ENCODE measurements at places on chromosomes 4 and X.

DNA sequence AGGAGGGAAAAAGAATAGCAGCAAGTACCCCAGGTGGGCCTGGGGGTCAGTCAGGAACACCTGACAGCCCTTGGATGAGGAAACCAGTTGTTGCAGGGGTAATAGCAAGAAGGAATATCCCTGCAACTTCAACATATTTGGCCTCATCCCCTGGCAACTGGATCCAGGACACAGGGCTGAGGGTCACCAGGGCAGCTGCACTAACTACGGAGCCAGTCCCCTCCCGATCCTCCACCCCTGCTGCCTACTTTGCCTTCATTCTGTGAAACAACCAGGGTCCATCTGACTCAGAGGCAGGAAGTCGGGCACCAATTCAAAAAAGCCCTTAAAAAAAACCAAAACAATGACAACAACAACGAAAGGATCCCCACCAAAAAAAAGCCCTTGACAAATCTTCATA, 52.9 kb downstream of the FRMPD3 start:
- no peak for DNase-seq

DNA sequence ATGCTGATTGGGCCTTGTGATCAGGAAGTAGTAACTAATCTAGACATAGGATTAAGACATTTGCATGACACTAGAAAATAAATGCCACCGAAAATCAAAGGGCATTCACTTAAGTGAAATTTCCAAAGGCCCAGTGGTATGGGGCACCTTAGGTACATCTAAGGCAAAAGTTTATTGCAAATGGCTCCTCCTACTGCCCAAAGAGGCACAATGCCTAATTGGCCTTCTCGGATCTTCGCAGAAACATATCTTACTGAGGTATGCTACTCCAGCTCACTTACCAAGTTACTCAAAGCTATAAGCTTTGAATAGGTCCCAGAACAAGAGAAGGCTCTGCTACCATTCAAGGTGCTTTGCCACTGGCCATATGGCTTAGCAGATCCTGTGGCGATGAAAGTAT, 174.8 kb upstream of the CXCL13 start:
- DNase-seq, result no peak

GRCh38 chr4:171954650-171955049, 141.4 kb downstream of the GALNTL6 start:
- DNase-seq, result no peak

DNA sequence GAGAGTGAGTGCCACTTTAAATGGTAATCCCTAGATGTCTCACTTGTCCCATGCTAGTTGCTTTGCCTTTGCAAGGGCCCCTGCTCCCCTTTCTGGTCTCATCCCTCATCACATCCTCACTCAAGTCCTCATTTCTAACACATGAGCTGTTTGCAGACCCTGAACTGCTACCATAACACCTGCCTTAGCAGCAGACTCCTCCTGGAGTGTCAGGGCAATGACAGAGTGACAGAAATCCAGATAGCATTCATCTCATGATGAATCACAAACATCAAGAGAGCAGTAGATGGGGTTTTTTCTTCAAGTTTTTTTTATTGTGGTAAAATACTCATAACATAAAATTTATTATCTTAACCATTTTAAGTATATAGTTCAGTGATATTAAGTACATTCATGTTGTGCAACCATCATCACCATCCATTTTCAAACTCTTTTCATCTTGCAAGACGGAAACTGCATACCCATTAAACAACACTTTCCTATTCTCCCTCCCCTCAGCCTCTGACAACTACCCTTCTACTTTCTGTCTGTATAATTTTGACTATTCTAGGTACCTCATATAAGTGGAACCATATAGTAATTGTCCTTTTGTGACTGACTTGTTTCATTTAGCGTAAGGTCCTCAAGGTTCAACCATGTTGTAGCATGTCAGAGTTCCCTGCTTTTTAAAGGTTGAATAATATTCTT, 133.2 kb upstream of the RPS6KA3 start:
- DNase-seq, result no peak

- DNase-seq, result no peak
Measured at GRCh38 chrX:115023811-115024210, 6.4 kb upstream of the IL13RA2 start.

DNA sequence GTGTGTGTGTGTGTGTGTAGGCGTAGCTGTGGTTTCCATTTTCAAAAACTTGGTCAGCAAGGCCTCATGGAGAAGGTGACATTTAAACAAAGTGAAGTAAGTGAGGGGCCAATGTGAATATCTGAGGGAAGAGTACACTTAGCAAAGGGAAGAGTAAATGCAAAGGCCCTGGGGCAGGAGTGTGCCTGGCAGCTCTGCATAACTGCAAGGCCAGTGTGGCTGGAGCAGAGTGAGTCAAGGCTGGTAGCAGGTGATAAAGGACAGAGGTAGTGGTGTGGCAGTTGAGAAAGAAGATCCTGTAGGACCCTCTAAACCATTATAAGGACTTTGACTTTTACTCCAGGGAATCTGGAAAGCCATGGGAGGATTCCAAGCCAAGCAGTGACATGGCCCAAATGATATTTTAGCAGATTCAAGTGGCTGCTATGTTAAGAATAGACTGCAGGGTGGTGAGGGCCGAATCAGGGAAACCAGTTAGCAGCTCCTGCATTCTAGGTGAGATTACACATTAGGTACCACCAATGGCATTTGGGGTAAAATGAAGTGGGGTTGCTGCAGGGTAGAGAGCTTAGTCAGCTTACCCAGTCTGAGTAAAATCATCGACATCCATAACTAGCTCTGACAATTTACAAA, 5.9 kb upstream of the TBC1D1 start:
- no peak for DNase-seq

DNA sequence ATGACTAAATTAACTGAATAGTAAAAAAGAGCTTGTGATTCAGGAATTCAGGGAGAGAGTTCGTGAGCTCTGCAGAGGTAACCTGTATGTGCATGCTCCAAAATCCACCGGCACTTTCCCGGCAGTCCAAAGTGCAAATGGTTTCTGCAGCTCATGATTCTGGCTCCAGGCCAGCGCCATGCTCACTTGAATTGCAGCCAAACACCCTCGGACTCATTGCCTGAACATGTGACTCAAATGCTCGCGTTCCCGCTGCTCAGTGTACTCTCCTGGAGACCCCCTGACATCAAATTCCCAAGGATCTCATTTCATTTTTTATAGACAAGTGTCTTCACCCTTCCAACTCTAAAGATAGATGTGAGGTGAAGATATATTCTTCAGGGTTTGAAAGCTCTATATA, 44.1 kb upstream of the SH3RF1 start:
- no peak for DNase-seq

DNA sequence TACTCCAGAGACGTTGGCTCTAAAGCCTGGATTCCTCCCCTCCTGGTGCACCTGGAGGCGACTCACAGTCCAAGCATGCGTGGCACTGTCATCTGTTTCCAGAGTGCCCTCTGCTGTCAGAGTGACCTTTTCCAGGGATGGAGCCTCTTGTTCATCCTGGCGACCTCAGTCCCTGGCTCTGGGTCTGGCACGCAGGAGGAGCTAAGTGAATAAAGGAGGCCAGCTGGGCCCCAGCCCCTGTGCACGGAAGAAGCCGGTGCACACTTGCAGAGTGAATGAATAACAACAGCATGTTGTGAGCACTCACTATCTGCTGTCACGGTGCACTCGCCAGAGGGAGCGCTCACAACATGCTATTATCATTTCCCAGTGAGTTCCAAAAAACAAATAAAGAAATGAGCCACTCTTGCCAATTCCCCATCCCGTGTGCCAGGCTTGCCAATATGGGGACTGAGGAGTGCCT, 27.8 kb upstream of the PSAPL1 start:
- no peak for DNase-seq

- DNase-seq, result no peak
Measured at GRCh38 chr4:58776627-58777026, 1666.4 kb upstream of the IGFBP7 start.
